GM12865 (cell line): ENCODE measurements at places on chromosomes 1 and 21.

DNA sequence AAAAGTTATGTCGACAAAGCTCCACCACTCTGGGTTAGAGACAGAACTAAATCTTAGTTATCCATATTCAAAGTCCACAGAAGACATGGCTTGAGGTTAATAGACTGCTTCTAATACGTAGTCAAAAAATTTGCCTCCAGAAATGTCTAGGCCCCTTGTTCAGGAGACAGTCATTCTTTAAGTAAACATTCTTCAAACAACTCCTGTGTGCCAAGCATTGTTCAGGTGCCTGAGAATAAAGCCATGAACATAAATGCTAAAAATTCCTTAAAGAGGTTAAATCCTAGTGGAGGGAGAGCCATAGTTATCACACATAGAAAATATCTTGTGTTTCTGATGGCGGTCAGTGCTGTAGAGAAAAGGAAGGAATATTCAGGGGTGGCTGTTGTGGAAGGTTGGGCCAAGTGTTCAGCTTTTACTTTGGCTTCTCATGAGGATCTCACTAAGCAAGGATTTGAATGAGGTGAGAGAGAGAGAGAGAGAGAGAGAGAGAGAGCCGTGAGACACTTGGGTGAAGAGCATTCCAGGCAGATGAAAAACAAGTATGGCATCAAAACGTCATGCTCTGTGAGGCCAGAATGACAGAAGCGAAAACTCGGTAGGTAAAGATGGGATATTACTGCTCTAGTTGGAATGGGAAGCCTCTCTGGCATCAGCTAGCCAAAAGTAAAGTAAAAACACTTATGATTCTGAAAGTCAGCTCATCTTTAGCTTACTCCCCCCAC lies 187.1 kb downstream of the GREM2 start:
- DNase-seq, result no peak

- no peak for DNase-seq
Measured at GRCh38 chr1:210629276-210629675, 300.6 kb downstream of the HHAT start.

DNA sequence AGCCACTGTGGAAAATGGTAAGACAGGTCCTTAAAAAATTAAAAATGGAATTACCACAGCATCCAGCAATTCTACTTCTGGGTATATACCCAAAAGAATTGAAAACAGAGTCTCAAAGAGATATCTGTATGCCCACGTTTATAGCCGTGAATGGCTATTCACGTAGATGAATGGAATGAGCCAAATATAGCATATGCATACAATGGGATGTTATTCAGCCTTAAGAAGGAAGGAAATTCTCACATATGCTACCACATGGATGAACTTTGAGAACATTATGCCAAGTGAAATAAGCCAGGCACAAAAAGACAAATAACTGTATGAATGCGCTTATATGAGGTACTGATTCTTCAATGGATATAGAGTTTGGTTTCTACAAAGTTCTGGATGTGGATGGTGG lies 134.5 kb upstream of the KCNE2 start:
- DNase-seq, result no peak

GRCh38 chr1:41537788-41538351 lies 53.4 kb upstream of the EDN2 start:
- DNase-seq, result no peak

- DNase-seq, result no peak
Measured at GRCh38 chr1:38541223-38541622, 318.3 kb downstream of the RRAGC start.

- DNase-seq, result peak; percentile 58
Measured at GRCh38 chr1:19793360-19794046, 6.2 kb downstream of the TMCO4 start.

GRCh38 chr1:221630236-221630635 lies 111.7 kb downstream of the DUSP10 start:
- no peak for DNase-seq

DNA sequence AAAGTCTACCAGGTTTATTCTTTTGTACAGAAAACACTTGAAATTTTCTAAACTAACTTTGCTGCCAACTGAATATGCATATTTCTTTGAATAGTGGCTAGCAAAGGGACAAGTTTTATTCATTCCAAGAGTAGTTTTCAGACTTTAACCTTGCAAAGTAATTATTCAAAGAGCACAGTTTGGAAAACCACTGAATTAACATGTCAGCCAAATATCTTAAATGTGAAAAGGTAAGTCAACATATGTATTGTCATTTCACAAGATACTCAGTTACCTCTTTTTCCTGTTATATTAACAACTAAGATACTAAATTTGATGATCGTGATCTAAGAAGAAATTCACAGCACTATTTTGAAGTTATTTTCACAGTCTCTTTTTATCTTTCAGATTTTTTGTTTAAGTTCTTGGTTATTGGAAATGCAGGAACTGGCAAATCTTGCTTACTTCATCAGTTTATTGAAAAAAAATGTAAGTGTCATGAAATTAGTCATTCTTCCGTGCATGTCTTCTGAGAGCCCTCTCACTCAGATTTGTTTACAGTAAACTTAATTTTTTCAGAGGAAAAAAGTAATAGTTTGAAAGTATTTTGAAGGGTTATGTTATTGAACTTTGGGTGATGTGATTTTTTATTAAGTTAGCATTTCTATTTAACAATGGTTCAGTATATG lies 15.3 kb downstream of the RAB4A start:
- DNase-seq, result no peak

DNA sequence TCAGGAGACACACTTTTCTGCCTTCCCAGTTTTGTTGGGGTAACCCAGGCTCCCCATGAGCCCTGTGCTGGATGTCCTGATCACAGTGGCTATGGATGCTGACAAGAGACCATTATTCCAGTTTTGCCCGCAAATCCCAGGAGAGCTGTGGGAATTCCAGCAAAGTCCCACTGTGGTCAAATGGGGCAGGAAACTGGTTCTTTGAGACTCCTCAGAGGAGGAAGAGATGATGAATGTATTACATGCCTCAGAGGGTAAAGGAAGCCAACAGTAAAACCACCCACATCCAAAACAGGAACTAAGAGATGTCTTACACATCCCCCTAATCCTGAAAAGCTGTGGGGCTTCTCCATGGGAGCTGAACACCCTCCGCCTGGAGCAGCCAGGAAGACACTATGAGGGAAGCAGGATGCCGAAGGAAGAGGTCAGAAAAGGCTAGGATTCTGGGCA lies 12.8 kb upstream of the MPZL1 start:
- peak; percentile 66 for DNase-seq

DNA sequence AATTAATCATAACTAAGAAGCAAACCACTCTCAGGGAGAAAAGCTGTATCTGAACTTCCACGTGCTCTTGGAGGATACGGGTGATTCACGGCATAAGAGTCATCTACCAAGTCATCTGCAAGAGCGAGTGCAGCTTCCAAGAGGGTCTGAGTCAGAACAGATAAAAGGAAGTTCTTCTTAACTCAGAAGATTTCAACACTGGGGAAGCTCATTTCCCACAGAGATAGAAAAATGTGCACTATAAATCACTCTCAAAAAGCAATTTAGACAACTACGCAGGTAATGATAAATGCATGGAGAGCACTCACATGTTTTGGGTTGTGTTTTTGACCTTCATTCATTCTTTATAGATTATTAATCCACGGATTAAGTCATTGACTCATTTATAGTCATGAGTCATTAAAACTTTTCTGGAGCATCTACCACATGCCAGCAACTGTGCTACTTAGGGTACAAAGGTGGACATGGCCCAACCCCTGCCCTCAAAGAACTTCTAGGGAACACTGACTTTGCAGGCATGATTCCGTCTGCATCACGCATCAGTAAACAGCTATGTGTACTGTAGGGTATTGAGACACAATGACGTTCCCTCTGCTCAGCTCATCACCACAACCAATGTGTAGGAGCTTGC lies 20.8 kb downstream of the KCNJ15 start:
- DNase-seq, result no peak

- no peak for DNase-seq
Measured at GRCh38 chr1:214928574-214928973, 154.0 kb upstream of the KCNK2 start.

- DNase-seq, result no peak
Measured at GRCh38 chr1:5455056-5455455, 537.2 kb downstream of the NPHP4 start.

GRCh38 chr1:206792939-206793607 lies 20.8 kb upstream of the IL10 start:
- DNase-seq, result peak; percentile 92

DNA sequence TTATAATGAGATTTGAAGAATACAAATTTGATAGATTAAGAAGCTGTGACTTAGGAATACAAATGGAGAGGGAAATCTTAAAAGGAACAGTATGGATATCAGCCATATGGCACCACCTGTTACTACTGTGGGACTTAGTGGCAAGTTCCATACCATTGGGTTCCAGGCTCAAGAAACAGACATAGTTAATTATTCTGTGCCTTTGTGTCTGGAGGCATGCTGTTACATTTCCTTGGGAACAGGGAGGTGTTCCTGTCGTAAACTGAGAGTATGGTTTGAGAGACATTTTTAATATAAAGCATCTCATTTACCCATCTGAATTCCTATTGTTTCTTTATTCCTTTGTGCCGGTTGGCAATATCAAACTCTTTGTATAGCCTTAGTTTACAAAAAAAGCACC lies 15.2 kb downstream of the PLA2G4A start:
- no peak for DNase-seq

- DNase-seq, result no peak
Measured at GRCh38 chr1:182634306-182635072, 30.3 kb upstream of the RGS16 start.

- DNase-seq, result no peak
Measured at GRCh38 chr1:227185291-227185690, 133.0 kb downstream of the CDC42BPA start.

DNA sequence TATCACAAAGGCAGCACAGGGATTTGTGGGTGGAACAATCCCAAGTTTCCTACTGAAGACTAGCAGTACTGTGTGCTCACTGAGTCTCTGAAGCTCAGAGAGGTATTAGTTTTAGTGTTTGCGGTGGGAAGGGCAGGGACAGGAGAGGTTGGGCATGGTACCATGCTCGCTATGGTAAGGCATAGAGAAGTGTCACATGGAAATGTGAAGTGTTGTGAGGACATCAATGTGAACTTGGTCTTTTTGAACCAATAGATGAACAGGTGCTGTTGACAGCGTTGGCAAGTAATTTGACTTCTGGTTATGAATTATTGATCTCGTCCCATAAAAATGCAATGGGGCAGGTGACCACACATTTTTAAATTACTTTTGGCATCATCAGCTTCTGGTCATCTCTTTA lies 55.8 kb upstream of the ADAMTS1 start:
- no peak for DNase-seq

GRCh38 chr1:70675737-70676156 lies 264.7 kb downstream of the CTH start:
- peak; percentile 29 for DNase-seq

GRCh38 chr1:180501865-180502360 lies 464 bp downstream of the ACBD6 start:
- no peak for DNase-seq

DNA sequence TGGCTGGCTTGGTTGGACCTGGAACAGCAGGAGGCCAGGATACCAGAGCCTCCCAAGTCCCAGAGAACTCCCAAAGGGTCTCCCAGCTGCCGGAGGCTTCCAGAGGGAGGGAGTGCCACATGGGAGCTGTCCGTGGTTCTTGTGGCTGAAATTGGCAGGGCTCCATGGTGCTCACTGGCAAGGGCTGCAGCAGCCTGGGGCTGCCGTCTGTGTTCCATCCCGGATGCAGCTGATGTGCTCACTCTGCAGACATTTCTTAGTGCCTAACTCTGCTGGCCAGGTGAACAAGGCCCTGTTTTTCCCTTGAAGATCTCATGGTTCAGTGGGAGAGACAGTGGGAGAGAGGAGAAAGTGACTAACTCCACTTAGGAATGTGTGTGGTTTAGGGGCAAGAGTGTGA lies 261.1 kb downstream of the CAMTA1 start:
- no peak for DNase-seq

GRCh38 chr1:65371544-65371943 lies 48.9 kb upstream of the LEPR start:
- DNase-seq, result no peak

DNA sequence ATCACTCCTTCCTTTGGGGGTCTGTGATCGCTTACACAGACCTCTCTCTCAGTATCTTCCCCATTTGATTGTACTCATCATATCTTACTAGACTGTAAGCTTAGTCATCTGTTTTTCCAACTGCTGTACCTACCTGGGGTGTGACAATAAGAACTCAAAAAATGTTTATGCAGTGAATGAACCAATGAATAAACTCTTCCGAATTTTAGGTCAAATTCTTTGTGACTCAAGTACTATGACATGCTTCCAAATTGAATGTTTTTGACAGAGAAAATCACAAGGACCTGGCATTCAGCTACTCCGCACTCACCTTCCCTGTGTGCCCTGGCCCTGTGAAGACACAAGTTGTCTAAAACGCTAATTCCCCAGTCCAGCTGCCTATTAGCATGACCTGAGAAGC lies 42.1 kb downstream of the TMCO4 start:
- no peak for DNase-seq

DNA sequence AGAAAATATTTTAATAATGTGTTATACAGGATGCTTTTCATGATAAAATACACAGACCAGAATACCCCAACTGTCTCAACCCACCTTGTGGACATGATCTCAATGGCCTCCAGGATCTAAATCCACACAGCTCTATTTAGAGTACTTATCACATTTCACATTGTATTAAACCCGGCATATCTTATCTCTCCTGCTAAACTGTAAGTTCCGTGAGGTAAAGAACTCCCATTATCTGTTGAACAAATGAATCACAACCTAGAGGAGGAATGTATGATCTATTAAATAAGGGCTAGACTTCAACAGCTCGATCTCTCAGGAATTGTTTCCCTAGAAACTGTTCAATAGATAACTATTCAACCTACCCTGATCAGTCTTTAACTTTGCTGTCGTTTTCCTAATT lies 6.9 kb downstream of the ETV3 start:
- DNase-seq, result no peak

- no peak for DNase-seq
Measured at GRCh38 chr1:58855274-58856165, 71.7 kb upstream of the JUN start.

DNA sequence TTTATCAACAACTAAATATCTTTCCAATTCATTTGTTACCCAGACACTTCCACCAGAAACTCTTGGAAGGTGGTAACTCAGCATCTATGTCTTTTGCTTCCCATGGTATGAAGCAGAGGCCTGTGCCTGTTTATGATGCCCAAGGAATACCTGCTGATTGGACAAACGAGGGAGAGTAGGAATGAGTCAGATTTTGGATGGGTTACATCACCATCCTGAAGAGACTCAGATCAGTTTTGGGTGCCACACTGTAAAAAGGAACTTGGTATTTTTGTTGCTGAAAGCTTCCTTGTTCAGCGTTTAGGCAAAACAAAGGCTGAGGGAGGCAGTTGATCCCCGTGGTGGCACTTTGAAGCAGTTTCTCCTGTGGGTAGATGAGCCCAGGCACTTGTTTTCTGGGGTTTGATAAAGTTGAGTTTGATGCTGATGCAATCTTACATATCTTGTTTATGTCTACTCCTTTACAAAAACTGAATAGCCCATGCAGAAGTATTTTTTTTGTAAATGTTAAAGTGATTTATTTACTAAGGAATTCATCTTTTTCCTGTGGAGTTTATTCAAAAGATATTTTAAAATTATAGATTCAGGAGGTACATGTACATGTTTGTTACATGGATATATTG lies 26.7 kb upstream of the CYP4X1 start:
- no peak for DNase-seq
